Activated gamma-delta T cell (primary cell): ENCODE measurements at places on chromosomes 13 and 19.

GRCh38 chr13:43816401-43816889 is 29.7 kb upstream of the ENOX1 start:
- DNase-seq, result no peak

- DNase-seq, result no peak
Measured at GRCh38 chr19:35860818-35861639, 4.3 kb downstream of the KIRREL2 start.

DNA sequence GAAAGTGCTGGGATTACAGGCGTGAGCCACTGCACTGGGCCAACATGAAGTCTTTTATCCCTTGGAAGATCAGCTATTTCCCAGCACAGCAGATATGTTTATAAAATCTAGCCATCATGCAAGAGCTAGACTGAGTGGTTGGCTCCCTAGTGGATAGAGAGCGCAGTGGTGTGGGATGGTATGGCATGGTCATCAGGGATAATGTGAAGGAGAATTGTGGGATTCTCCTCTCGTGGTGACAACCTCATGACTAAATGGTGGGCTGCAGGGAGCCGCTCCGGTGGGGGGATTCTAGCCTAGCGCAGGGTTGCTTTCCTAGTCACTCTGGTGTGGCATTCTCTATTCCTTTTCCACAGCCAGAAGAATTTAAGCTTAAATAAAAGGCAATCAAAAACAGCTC is 43.3 kb upstream of the GPI start:
- DNase-seq, result no peak

DNA sequence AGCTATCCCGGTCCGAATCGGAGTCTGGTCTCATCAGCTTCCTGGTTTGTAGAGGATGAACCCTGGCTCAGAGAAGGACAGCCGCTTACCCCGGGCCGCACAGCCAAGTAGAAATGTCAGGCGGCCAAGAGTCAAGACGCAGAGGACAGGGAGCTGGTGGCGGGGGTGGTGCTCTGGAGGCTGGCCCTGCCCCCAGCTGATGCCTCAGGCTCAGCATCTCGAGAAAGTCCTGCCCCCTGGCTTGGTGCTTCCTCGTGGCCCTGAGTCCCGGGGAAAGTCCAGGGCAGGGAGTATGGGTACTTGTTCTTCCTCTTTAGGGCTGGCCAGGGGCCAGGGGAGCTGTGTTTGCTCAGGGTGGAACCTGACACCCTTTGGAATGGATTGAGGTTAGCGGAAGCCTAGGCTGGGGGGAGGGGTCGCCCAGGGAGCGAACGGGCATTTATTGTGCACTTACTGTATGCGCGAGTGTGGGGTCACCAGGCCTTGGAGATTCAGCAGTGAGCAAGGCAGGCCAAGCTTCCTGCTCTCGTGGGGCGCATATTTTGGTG is 2.2 kb downstream of the TJP3 start:
- no peak for DNase-seq

DNA sequence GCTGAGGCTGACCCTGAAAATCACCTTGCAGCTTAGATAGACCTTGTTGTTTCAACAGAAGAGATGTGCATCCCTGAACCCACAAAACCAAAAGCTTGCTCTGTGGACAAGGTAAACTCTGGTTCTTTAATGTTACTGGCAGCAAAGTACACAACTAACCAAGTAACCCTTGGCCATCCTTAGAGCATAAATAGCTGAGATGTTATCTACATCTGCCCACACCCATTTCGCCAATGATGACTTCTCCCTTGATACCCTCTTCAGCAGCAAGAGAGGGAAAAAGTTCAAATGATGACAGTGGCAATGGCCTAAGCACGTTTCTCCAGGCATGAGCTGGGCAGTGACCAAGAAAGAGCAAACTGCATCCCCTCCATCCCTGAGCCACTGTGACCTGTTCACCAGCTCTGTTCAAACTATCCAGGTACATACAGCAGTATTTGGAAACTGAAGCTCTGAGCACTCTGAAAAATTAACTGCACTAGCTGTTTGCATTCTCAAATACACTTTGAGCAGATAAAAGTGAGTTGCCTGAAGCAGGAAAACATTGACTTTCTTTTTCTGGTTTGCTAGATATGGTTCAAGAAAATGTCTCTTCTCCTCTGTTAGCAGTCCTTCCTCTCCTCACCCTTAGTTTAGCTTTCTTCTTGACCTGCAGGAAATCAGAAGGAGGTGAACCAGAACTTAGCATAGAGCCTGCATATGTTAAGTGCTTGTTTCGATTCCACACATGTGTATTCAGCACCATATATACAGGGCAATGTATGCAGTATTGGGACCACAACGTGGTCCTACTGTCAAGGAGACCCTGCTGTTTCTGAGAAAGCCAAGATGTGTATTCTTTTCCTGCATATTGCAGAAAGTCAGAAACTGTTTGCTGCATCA is 231.7 kb downstream of the FOXO1 start:
- DNase-seq, result no peak

DNA sequence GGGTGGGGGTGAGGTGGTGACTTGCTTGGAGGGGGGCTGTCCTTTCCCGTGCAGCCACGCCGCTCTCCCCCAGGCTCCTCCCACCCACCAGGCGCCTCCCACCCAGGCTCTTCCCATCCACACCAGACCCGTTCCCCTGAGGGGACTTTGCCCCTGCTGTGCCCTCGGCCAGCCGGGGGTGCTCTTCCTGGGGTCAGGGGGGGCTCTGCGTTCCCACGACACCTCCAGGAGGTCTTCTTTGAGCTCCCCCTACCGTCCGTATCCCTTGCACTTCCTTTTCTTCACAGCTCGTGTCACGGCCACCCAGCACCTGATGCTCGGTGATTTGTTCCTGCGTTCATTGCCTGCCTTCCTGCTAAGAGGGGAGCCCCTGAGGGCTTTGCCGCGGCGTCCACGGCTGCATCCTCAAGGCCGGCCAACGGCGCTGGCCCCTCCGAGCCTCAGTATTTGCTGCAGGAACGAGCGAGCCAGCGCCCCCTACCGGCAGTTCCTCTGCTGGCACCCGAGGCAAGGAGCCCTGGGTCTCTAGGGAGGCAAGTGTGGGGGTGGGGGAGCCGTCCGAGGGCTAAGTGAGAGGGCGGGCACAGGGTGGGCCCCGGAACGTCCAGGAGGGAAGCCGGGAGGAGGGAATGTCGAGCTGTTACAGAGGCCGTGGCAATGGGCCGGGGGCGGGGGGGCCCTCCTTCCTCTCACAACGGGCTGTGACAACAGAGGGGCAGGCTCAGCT is 11.8 kb downstream of the LRRC4B start:
- DNase-seq, result peak; percentile 42

DNA sequence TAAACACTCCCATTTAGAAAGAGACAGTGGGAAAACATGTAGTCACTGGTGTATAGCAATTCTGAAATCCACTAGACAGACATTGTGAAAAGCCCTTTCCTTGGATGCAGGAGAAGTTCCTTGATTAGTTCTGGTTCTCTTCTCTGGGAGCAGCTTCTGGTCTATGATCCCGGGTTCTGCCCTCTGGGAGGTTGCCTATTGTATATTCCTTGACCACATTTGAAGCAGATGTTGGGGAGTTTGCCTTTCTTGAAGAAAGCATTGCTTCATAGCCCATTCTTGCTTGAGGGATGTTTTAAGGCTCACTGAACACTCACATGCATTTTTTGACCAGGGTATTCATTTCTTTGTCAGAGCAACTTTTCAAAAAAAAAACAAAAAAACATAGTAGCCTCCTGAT is 211.9 kb downstream of the NDFIP2 start:
- no peak for DNase-seq

- no peak for DNase-seq
Measured at GRCh38 chr19:6101291-6101825, 8.9 kb downstream of the RFX2 start.

DNA sequence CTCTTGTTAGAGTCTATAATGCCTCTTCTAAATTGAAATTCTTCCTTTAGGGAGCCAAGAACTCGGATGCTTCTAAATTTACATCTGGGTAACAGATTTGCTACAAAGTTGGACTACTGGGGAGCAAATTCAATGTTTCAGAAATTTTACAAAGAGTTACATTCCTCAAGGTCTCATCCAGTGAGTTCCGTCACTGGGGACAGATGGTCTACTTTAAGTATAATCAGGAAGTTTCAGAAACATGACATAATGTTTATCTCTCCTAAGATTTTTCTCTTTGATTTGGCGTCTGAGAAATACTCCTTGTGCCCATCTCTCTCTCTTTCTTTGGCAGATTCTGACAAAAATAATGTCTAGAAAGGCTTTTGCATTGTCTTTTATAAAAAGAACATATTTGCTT is 81.5 kb upstream of the MBNL2 start:
- DNase-seq, result no peak

GRCh38 chr13:24557081-24557480 is 44.5 kb upstream of the PARP4 start:
- DNase-seq, result no peak

DNA sequence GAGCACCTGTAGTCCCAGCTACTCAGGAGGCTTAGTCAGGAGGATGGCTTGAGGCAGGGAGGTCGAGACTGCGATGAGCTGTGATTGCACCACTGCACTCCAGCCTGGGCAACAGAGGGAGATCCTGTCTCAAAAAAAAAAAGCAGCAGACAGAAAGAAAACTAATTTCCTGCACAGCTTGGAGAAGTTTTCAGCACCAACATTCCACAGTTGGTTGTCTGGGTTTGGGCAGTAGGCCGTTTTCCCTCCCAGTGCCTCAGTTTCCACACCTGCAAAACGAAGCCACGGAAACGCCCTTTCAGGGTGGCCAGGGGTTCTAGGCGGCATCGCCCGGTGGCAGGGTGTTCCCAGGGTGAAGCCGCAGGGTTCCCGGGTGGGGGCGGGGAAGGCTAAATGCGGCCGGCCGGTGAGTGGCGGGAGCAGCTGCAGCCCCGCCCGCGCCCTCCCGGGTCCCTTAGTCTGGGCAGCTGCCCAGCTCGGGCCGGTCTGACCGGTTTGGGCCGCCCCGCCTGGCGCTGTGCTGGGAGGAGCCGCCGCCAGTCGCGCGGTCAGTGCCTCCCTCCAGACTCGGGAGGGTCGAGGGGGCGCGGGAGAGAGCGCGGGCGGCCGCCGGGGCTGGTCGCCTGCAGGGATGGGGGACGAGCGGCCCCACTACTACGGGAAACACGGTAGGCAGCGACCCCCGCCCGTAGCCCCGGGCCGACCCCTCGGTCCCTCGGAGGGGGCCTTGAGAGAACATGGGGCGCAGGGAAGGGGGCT is at the start of gene SLC44A2:
TSS of gene SLC44A2 (plus strand) at position 551 of the 759 bp plus-strand sequence. CDS start at position 632, 81 bp downstream.
- no peak for DNase-seq

GRCh38 chr13:109790086-109790485 is 3.7 kb upstream of the IRS2 start:
- DNase-seq, result no peak

GRCh38 chr13:99982731-99983498 is 1.3 kb downstream of the ZIC2 start:
- DNase-seq, result no peak

DNA sequence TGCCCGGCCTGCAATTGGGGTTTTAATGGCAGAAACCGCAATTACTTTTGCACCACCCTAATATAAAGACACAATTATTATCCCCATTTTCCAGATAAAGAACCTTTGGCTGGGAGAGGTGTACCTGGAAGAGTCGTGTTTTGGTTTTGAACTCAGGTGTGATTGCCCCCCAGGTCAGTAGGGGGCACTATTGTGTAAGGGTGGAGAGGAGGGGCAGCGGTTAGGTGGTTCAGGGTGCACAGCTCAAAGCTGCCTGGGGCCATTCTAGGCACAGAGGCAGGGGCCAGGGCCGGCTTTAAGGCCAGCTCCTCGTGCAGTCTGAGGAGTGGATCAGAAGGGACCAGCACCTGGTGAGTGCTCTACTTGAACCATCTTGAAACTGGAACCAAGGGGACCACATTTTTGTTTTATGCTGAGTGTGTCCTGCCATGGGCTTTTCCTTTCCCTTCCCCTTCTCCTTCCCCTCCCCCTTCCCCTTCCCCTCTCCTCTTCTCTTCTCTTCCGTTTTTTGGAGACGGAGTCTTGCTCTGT is 5.8 kb upstream of the FCGRT start:
- DNase-seq, result no peak

GRCh38 chr13:20652946-20653345 is 50.6 kb upstream of the IL17D start:
- no peak for DNase-seq

GRCh38 chr13:59364641-59365085 is 799.1 kb downstream of the DIAPH3 start:
- DNase-seq, result no peak

GRCh38 chr19:13066933-13067807 is 35.5 kb downstream of the LYL1 start:
- DNase-seq, result no peak

DNA sequence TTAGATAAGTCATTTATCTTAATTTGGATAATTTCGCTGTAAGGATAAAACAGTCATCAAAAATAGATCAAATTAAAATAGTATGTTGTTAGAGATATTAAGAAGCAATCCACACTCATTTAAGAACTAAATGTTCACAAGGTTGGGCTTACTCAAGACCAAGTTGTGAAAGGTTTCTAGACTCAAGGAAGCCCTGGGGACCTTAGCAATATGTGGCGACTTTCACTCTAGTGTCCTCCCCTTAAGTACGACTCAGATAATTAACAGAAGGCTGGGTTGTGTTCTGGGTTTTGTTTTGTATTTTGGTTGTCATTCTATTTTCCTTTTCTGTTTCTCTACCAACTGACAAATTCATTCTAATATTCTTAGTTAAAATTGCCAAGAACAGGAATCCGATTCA is 1008.0 kb downstream of the PCDH9 start:
- no peak for DNase-seq
